ENCODE measurements at places on chromosomes 4 and X.
A peak's percentile ranks its signal among the peaks of the same experiment; 100 is the strongest.

DNA sequence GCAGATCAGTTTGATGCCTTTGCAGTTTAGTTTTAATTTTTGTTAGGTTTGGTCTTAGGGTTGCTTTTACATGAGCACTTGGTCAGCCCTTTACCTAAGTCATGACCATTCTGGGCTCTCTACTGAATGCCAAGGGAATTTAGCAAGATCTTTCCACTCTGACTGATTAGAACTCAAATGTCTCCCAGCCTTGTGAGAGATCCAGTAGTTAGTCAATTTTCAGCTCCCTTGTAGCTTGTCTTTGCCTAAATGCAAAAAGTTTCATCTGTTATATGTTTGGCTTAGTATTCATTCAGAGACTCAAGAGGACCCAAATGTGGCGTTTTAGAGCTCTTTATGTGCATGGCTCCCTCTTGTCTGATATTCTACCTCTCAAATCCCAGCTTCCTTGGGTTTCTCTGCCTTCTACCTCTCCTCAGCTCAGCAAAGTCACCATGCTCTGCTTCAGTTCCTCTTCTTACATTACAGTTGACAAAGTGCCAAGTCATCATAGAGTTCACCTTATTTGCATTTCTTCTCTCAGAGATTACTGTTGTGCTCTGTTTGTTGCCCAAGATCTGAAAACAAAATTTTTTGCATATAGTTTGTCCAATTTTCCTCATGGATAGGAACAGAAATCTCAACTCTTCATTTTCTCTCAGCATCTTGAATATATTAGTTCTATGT is 17.5 kb upstream of the JAKMIP1 start:
- no peak for DNase-seq

GRCh38 chr4:74529284-74530041 is 84.5 kb downstream of the AREG start:
- no peak for DNase-seq

DNA sequence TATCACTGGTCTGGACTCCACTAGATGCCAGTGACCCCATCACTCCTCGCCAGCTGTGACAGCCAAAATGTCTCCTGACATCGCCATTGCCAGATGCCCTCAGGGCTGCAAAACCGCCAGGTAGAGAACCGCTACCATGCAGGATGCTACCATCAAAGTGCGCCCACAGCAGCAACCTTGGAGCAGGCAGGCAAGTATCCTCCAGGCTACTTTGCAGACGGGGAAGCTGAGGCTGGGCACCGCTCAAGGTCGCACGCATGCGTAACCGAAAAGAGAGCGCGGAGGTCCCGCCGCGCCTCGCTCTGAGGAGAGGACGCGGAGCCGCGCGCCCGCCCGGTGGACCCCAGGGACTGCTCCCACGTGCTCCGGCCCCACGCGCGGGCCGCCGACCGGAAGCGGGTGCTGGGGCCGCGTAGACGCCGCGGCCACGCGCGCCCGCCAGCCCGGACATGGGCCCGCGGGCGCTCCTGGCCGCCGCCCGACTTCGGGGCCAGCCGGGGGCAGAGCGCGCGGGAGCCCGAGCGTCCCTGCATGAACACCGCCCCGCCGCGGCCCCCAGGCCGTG is at the start of gene STS:
Gene STS (plus strand): TSS at position 300 of the 565 bp plus-strand sequence. CDS start 105,488 bp downstream, outside the sequence.
- DNase-seq, result peak; percentile 35

GRCh38 chrX:134632355-134632754 is 25.9 kb downstream of the PLAC1 start:
- DNase-seq, result peak; percentile 28

GRCh38 chr4:47690611-47691010 is 147.3 kb downstream of the CORIN start:
- no peak for DNase-seq

- no peak for DNase-seq
Measured at GRCh38 chr4:181855307-181855706, 387.9 kb upstream of the TENM3 start.

- DNase-seq, result no peak
Measured at GRCh38 chrX:118346258-118347094, 570 bp downstream of the WDR44 start.
